Neural cell (in vitro differentiated cells): ENCODE measurements at places on chromosomes 16 and 17. TPM values are rescaled to one million over a fixed set of nuclear protein-coding genes. Genes with fewer than 3 reads are reported as not detected.

Gene CAMTA2
- polyA plus RNA-seq: 3.7 and 7.3 TPM in 2 replicates

Gene DPEP1
- 0.33 and 0.96 TPM in 2 replicates for polyA plus RNA-seq

Gene TEKT5
- polyA plus RNA-seq: not detected in 2 replicates

Gene GSDMA
- not detected in 2 replicates for polyA plus RNA-seq

Gene ZFHX3
- polyA plus RNA-seq: 26.4 and 27.7 TPM in 2 replicates

Gene HMOX2
- 62.9 and 79.4 TPM in 2 replicates for polyA plus RNA-seq

Gene SPATA20
- polyA plus RNA-seq: 48.1 and 53.5 TPM in 2 replicates

Gene GUCY2D
- 0.07 and 0.10 TPM in 2 replicates for polyA plus RNA-seq
